ENCODE measurements at places on chromosomes 1 and 21. TPM values are rescaled to one million over a fixed set of nuclear protein-coding genes. Genes with fewer than 3 reads are reported as not detected.

COA6 gene
- total RNA-seq = 8.2 TPM

KRTAP19-6 gene
- total RNA-seq = not detected

SLFNL1 gene
- total RNA-seq = 1.0 TPM

TEX38 gene
- total RNA-seq = 2.1 TPM

AMY1C gene
- total RNA-seq = 1.7 TPM

SCYL3 gene
- total RNA-seq = 12.9 TPM

TMEM200B gene
- total RNA-seq = 2.7 TPM

LTN1 gene
- 45.3 TPM for total RNA-seq

KIF21B gene
- 1.1 TPM for total RNA-seq

SPRR2E gene
- total RNA-seq = not detected

ITGB2 gene
- total RNA-seq = 79.4 TPM

KLF17 gene
- total RNA-seq = not detected

UBXN10 gene
- 6.4 TPM for total RNA-seq

FCAMR gene
- not detected for total RNA-seq

DMBX1 gene
- not detected for total RNA-seq

TEKT2 gene
- 2.3 TPM for total RNA-seq

SLC25A24 gene
- 52.0 TPM for total RNA-seq

CD53 gene
- total RNA-seq = 12.1 TPM

CSRP1 gene
- 285 TPM for total RNA-seq

BMP8B gene
- total RNA-seq = 15.4 TPM

PLCH2 gene
- 0.29 TPM for total RNA-seq

DOP1B gene
- total RNA-seq = 24.5 TPM

SPOCD1 gene
- total RNA-seq = not detected
